ENCODE measurements at places on chromosomes 1 and 21.

DNA sequence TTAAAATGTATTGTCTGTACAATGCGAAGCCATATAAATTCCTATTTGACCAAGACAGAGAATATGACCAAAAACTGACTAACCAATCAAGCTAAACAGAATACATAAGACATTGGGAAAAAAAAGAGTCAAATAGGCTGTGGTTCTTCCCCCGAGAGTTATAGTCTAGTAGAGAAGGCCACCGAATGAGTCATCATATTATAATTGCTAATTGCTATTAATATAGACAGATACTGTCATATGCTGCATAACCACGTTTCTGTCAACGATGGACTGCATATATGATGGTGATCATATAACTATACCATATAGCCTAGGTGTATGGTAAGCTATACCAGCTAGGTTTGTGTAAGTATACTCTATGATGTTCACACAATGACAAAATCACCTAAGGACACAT lies 82.5 kb downstream of the WDR64 start:
- DNase-seq = no peak

GRCh38 chr1:47709019-47709871 lies 271.4 kb downstream of the FOXD2 start:
- DNase-seq = peak; percentile 26

GRCh38 chr1:209729436-209729835 lies 24.8 kb downstream of the HSD11B1 start:
- no peak for DNase-seq

DNA sequence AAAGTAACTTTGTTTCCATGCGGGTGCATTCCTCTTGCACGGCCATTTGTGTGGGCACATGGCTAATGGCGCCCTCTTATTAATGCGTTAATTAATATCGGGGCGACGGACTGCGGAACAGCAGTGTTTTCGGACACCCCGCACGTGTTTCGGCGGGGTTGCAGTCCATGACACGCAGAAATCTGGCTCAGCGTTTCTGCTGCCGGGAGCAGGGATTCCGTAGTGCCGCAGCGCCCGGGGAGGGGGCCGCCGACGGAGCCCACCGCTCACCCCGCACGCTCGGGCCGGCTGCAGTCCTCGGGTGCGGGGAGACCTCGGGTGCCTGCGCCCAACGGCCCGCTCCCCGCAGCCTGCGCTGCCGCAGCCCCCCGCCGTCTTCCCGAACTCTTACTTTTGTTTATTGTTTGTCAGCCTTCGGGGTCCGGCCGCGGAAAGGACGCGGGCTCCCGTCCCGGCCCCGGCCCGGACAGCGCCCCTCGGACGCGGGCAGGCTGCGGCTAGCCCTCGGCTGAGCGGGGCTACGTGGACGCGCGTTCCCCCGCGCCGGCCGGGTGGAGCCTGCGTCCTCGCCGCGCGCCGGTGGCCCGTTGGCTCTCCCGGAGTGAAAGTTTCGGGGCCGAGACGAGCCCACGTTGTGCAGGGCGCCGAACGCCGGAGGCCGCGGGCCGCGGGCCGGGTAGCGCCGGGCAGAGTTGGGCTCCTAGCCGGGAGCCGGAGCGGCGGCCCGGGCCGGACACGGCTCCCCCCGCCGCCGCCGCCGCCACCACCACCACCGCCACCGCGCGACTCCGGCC lies 849 bp downstream of the NFIA start:
- DNase-seq = no peak

- no peak for DNase-seq
Measured at GRCh38 chr21:26814386-26814785, 30.8 kb downstream of the ADAMTS1 start.

- no peak for DNase-seq
Measured at GRCh38 chr1:222927031-222927430, 112.2 kb downstream of the DISP1 start.

GRCh38 chr1:214316593-214316992 lies 35.6 kb downstream of the SMYD2 start:
- DNase-seq = no peak

DNA sequence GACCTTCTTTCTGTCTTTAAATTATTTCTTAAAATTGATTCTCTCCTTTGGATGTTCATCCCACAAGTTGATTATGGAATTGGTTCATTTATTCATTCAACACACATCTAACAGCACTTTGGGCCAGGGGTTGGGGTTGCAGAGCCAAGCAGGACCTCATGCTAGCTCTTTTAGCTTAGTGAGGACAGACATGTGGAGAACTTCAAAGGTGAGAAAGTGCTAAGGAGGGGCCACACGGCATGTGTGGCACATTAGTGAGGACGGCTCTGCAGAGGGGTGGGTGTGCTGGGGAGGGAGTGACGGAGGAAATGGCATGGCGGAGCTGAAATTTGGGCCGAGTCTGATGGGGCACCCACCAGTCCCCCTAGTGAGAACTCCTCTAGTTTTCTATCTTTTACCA lies 32.5 kb upstream of the VASH2 start:
- DNase-seq = no peak

DNA sequence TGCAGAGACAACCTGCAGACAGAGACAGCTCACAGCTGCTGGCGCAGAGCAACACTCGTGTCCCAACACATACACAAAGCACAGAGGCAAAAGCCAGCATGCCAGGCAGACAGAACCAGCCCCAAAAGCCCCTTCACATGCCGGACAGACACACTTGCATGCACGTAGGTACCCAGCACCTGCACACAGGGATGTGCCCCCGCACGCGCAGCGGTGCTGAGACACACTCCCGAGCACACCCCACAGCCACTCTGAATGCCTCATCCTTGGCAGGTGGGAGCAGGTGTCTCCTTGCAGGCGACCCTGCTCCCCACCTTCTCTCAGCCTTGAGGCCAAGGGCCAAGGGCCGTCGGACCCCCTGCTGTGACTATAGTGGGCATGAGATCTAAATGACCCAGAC lies 41.2 kb upstream of the ZC3H12A start:
- no peak for DNase-seq

DNA sequence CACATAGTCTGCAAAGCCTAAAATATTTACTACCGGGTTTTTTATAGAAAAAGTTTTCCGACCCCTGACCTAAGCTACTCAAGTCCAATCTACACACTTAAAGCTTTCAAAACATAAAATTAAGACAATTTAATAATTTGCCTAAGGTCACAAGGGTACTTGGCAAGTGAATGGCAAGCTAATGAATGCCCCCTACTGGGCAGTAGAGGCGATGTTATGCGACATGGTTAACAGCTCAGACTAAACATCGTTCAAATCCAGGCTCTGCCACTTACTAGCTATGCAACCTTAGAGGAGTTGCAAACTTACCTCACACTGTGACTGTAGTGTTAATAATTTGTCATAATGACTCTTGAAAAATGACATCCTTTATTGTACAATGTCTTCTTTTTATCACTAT lies 317.2 kb upstream of the NFIA start:
- DNase-seq = peak; percentile 14

DNA sequence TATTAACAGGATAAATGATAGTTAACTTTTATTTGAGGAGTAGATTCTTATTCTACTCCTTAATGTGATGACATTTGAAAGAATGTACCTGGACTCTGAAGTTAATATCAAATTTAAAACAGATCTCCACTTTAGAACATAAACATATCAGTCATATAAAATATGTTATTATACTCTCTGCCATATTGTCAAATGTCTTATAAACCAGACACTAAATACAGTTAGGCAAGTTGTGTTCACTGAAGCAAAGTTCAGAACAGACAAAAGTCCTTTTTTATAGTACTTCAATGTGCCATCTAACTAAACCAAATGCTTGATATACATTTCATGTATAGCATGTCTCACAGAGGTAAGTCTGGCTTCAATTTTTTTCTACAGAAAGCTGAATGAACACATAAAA lies 285.2 kb downstream of the AKT3 start:
- DNase-seq = no peak

GRCh38 chr1:81760477-81761097 lies 40.1 kb upstream of the ADGRL2 start:
- no peak for DNase-seq

Data from NCI-H1694 (cell line).